ENCODE measurements at places on chromosomes 1 and 21.

- no peak for DNase-seq
Observed at GRCh38 chr1:178160736-178161475, 67.0 kb downstream of the RASAL2 start.

DNA sequence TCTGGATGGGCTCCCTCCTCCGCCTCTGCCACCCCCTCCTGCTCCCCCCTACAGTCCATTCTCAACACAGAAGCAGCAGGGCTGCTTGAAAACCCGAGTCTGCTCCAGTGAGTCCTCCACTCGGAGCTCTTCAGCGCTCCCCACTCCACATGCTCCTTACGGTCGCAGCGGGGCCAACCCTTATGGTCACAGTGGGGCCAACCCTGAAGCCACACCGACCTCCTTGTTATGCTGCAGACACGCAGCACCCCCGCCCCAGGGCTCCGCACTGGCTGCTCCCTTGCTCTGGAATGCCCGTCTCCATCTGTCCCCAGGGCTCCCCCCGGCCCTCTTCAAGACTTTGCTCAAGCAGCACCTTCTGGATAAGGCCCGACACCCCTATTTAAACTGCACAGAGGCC is 22.6 kb downstream of the GPR157 start:
- no peak for DNase-seq

- DNase-seq, result no peak
Observed at GRCh38 chr1:29798699-29799566, 562.6 kb downstream of the PTPRU start.

DNA sequence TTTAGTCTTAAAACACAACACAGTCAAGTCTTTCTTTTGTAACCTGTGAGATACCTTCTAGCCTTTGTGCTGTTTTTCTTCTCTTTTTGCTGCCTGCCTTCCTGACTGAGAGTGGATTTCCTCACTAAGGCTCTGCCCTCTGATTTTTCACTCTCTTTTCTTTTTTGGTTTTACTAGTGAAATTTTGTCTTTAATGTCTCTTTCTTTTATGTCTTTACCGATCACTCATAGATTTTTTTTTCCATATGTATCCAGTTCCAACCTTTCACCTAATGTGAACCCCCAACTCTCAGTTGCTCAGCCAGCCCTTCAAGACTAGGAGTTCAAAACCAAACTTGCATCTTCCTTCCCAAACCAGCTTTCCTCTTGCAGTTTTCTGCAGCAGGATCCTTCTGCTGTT is 6.5 kb downstream of the LGALS8 start:
- no peak for DNase-seq

DNA sequence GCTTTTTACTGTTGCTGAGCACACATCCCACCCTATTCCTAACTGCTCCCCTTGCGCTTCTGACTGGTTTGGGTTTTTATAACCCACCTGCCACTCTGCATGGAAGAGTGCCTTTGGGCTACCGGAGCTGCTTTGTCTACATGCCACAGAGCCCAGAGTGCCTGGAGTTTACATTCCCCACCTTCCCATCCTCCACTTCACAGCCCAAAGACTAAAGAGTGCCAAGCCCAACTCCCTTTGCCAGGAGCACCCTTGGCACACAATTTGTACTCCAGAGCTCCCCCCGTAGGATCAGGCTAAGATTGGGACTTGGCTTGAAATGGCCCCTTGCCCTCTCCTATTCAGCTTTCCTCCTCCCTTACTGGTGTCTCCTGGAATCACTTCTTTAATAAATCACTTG is 63.3 kb downstream of the LHX9 start:
- no peak for DNase-seq

- DNase-seq, result no peak
Observed at GRCh38 chr1:109790735-109791494, 27.2 kb upstream of the EPS8L3 start.

DNA sequence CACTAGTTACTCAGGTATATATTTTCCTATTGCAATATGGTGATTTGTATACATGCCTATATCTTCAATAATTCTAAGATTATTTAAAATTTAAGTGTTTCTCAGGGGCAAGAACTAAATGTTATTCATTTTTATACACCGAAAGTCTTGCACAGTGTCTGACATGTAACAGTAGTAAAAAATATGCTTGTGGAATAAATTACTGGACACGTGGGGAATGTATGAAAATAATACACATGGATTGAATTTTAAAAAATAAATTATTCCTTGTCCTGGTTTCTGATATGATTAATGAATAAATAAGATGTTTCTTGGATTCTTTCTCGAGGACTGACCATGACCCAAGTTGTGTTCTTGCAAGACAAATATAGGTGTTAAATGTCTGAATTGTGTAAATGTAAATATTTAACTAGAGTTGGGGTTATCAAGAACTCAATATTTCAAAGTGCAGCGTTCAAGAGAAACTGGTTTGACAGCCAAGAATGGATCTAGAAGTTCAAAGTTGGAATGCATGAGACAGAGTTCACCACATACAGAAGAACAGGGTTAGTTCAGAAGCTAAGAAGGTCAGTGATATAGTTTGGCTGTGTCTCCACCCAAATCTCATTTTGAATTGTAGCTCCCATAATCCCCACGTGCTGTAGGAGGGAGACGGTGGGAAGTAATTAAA is 142.1 kb upstream of the SPAG17 start:
- DNase-seq, result no peak

DNA sequence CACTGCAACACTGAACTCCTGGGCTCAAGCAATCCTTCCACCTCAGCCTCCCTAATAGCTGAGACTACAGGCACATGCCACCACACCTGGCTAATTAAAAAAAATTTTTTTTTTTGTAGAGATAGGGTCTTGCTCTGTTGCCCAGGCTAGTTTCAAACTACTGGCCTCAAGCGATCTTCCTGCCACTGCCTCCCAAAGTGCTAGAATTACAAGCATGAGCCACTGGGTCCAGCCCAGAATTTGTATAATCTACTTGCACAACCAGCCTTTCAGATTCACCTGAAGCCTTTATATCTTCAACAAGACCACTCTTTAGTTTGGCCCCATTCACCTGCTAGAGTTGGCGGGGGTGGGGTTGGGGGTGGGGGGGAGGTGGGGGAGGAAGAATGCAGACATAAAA is 181.7 kb upstream of the LMO4 start:
- no peak for DNase-seq

DNA sequence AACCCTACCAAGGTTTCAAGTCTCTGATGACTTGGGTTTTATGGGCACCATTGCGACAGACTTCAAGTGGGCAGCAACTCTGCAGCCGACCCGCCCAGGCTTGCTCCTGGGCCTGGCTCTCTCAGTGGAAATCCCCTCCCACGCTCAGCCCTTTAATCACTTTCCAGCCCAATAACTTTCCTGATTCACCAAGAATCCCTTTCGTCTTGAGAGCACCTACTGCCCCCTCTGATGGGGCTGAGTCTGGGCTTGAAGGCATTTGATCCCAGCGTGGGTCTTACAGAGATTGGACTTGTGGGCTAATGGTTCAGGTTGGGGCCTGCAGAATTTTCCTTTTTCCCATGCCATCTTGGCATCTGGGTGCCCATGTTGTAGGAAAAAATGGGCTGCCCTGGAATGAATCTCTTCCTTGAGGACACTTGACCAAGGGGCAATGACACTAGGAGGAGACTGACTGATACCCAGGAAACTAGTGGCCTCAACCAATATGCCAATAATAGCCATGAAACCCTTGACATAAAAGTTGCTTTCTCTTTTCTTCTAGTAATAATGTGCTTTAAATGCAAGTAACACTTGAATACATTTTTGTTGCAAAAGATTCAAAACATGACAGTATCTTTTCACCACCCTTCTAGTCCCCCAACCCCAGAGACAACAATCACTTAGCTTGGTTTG is 7.8 kb upstream of the PHLDA3 start:
- DNase-seq, result no peak

DNA sequence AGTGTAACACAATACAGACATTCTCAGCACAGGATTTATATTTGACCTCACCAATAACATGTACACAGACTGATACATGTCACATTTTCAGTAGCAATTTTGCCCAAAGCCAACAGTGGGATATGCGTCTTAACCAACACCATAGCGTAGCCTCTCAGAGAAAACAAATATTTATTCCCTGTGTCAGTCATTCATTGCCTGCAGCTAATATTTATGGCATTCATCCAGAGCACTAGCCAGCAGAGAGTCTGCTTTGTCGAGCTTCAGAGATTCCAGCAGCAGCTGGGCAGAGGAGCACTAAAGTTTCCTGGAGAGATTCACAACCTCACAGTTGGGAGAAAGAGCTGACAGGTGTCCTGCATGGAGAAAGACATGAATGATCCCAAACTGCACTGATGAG is 400.7 kb upstream of the DAB1 start:
- no peak for DNase-seq
